Stimulated activated CD8-positive, alpha-beta memory T cell treated with anti-CD3 and anti-CD28 coated beads, Interleukin-4, amount 100 ng/mL, for 4 hours (primary cell): ENCODE measurements at places on chromosomes 3 and 15.

GRCh38 chr15:71679793-71680353, 130.5 kb upstream of the NR2E3 start:
- DNase-seq: no peak

GRCh38 chr15:80562846-80563245, 132.3 kb upstream of the ABHD17C start:
- DNase-seq: no peak

GRCh38 chr3:98874602-98875249, 26.8 kb downstream of the DCBLD2 start:
- no peak for DNase-seq

- DNase-seq: no peak
Measured at GRCh38 chr3:81003008-81003645, 758.3 kb downstream of the GBE1 start.

GRCh38 chr3:12194669-12195161, 36.0 kb upstream of the TIMP4 start:
- DNase-seq: no peak

- DNase-seq: peak; percentile 1
Measured at GRCh38 chr3:40623567-40623966, 98.8 kb downstream of the ZNF621 start.

- no peak for DNase-seq
Measured at GRCh38 chr15:54567408-54568035, 589.3 kb downstream of the UNC13C start.

GRCh38 chr3:24100696-24101402, 155.8 kb downstream of the NR1D2 start:
- DNase-seq: no peak

DNA sequence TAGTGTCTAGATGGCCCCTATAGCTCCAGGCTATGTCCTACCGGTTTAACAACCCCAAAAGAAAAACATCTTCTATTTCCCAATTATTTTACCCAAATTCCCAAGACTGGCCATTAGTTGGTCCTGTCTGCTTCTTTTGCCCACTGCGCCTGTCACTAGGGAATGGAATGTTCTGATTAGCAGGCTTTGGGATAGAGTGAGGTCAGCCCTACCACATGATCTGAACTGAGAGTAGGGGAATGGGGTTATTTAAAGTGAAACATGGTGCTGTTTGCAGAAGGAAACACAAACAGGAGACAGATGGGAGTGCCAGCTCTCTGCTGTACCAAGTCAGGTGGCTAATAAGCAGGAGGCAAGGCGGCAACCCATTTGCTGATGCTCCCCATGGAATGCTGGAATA, 635.6 kb upstream of the CFAP20DC start:
- DNase-seq: no peak

GRCh38 chr3:153897025-153897723, 224.0 kb upstream of the ARHGEF26 start:
- DNase-seq: no peak

- no peak for DNase-seq
Measured at GRCh38 chr3:111848283-111848682, 10.8 kb upstream of the PHLDB2 start.

GRCh38 chr3:99248130-99248529, 346.6 kb upstream of the DCBLD2 start:
- DNase-seq: no peak

GRCh38 chr3:54897028-54897711, 30.7 kb downstream of the LRTM1 start:
- DNase-seq: no peak

DNA sequence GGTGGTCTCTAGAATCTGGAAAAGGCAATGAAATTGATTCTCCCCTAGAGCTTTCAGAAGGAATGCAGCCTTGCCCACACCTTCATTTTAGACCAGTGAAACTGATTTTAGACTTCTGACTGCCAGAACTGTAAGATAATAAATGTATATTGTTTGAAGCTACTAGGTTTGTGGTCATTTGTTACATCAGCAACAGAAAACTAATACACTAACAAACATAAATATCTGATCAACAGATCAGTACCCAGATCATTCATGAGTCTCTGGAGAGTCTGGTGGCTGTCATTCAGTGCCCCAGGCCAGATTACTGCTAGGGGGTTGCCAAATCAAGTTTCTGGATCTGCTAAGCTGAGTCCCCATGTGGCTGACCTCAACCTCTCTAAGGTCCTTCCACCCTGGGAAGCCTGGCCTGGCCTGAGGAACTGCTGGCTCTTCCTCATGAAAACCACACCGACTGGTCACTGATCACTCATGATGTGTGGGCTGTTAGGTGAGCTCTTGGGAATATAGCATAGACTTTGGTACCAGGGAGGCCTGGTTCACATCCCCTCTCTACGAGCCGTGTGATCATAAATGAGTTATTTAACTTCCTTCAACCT, 11.1 kb upstream of the LACTB start:
- DNase-seq: no peak

- no peak for DNase-seq
Measured at GRCh38 chr3:116135457-116136085, 309.7 kb downstream of the LSAMP start.

DNA sequence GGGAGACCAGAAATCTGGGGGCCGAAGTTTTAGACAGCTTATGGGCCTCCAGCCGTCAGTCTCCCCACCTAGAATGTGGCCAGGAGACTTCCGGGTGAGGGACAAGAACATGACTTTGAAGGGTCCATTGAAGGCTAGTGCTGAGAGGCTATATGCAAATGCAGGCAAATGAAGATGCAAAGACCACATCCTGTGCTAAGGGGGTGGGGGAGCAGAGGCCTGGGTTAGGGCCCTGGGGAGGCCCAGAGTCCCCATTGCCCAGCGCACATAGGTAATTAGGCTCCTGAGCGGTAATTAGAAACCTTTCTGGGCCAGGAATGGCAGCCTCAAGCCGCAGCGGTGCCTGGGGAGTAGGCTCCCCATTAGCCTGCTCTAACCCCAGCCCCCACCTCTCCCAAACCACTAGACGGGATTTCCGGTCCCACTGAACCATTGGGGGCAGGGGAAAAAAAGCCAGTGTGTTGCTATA, 6.8 kb downstream of the CSK start:
- DNase-seq: no peak

DNA sequence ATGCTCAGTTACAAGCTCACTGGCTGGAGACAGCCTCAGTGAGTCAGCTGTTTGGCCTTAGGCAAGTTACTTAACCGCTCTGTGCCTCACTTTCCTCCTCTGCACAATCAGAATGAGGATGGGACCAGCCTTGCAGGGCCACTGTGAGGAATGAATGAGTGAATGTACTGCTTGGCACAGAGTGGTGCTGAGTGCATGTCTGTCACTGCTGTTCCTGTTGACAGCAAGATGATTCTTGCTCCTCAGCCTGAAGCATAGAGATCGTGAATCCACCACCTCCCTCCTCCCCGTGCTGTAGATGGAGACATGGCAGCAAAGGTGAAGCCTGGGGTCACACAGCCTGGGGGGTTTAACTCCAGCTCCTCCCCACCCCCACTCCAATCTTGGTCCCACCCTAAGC, 14.6 kb upstream of the GRIP2 start:
- DNase-seq: no peak

DNA sequence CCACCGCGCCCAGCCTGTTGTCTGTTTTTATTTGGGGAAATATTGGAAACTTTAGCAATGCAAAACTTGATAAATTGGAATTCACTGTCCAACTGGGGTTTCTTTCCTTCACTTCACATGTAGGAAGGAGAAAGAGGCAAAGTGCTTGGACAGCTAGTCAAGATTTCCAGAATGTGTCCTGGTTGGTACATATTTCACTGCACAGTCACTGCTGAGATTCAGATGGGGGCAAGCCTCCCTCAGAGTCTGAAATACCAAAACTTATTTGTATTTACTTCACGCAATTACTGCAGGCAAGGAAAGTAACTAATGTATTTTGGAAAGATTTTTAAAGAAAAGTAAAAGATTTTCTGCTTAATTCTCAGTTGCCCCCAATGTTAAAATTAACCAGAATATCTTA, 21.0 kb downstream of the LRRC31 start:
- DNase-seq: no peak

DNA sequence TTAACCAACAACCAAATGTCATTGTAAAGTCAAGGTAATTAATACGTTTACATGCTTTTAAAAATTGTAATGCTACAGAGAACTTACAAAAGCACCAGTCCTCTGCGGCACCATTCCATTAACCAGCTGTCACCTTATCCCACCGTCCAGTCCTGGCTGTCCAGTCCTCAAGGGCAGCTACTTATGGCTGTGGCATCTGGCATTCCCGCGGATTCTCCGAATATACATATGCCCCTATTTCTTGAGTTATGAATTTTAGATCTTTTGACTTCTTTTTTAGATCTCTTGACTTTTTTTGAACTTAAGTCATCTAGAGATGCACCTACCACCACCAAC, 382 bp upstream of the POMGNT2 start:
- DNase-seq: no peak

DNA sequence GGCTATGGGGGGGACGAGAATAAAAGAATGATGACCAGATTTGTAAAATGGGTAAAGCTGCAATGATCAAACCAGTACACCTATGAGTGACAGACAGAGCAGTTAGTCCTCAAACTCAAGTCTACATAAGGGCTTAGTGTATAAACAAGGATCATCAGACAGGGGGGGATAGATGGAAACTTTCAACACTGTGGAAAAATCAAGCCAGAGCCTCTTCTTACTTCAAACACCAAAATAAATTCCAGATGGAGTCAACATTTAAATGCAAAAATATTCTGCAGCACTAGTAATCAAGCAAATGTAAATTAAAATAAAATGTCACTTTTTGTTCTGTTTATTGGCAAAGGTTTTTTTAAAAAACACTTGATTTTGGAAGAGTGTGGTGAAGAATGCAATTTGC, 205.9 kb upstream of the RGMA start:
- DNase-seq: no peak
